ENCODE measurements at places on chromosomes 13 and 19.

DNA sequence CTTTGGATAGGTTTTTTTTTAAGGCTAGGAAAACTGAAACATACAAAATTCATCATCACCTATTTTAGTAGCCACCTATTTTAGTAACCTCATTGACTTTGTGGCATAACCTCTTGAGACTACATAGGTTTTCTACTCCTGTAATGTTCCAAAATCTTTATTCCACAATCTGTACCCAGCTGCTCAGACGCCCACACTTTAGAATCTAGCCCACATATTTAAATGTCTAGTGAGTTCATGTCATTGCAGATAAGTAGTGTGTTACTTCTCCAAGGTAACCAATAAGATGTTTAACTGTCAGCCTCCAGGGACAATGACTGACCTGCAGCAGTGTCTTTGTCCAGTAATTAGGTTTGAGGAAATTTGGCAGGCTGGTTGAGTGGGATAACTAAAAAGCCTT is 330.2 kb downstream of the MZT1 start:
- no peak for DNase-seq

DNA sequence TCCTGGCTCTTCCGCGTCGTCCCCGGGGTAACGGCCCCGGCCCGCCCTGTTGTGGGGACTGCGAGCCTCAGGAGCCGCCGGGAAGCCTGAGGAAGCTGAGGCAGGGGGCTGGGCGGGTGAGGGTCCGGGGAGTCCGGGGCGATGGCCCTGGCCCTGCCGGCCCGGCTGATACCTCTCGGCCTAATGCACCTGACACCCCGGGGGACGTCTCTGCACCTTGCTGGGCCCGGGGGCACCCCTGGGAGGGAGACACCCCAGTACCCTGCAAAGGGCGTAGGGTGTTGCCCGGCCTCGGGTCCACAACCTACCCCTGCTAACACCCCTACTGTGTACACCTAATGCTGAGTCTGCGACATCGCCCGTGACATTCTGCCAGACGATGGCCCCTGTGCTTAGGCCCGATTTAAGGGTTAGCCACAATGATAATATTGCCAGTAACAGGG is 410 bp downstream of the PIN1 start:
- no peak for DNase-seq

DNA sequence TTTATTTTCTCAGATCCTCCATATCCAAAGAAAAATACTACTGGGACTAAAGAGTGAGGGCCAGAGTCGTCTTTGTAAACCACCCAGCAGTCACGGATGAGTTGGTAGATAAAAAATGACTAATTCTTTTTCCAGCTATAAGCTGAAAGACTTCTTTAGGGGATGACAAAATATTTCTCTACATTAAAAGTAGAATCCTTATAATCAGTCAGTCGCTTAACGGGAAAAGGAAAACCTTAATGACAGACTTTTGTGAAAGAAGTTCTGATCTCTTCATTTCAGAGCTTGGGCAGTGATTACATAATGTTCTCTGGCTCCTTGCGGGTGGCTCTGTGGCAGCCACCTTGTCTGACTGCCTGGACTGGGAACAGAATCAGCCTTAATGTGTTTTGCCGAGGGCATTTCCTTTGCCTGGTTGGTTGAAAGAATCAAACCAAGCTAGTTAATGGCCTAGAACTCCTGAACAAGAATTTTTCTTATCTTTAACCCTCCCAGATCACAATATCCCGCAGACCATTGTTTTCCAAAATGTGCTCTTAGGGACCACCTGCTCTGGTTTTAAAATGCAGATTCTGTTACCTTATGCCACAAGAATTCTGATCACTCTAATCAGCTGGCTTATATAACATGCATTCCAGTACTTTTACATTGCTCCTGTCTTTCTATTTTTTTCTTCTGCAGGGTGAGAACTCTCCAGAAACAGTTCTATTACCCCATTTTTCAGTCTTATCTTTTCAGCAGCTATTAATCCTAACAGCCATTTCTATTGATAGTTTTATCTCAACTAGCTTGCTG is 2.5 kb downstream of the ITM2B start:
- no peak for DNase-seq

DNA sequence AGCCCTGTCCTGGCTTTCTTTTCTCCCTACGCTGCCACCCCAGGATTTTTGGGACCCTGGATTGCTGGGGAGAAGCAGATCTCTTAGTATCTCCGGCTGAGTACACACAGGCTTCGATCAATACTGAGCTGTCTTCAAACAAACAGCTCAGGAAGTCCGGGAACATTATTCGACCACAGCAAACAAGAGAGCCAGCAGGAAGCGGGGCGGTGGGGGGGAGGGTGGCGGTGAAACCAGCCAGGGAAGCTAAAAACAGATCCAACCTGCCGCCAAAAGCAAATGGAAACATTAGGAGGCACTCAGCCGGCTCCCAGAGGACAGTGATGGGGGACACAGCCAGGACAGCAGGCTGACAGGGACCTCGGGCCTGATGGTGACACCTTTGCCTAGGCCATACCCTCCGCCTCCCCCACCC is 12.2 kb upstream of the BCAM start:
- DNase-seq: no peak

GRCh38 chr19:47479701-47480503 is 4.1 kb downstream of the KPTN start:
- no peak for DNase-seq

GRCh38 chr19:5929179-5929578 is 15.1 kb downstream of the CAPS start:
- no peak for DNase-seq

DNA sequence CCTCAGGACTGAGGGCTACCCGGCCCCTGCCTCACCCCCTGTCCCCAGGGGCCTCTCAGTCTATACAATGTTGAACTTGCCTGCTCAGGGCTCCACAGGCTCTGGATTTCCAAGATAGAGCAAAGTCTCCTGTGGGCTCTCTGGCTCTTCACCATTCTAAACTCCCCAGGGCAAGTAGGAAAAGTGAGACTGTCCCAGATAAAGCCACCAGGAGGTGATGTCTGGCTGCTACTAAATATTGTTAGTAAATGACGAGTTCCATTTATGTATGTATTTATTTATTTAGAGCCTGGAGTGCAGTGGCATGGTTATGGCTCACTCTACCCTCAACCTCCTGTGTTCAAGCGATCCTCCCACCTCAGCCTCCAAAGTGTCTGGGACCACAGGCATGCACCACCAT is 73.6 kb upstream of the SIAH3 start:
- no peak for DNase-seq

GRCh38 chr13:105616333-105617075 is 919.0 kb downstream of the EFNB2 start:
- no peak for DNase-seq

- peak; percentile 40 for DNase-seq
Measured at GRCh38 chr13:113297370-113298042, 467 bp downstream of the LAMP1 start.

- no peak for DNase-seq
Measured at GRCh38 chr13:102589301-102589822, 7.4 kb upstream of the TPP2 start.

DNA sequence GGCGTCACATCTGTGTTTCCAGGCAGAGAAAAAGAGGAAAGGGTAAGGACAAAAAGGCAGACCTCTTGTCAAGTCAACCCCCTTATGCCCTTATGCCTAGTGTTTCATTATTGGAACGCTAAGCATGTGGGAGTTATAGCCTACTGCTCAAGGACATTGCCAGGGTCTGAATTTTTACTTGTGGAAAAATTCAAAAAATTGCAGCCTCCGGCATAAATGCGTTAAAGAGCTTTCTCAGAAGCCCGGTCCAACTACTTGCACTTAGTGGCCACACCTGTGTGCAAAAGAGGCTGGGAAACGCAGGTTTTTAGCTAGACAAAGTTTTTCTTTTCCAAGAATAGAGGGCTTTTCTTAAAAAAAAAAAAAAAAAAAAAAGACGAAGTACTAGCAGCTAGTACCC is 139.8 kb downstream of the DPF1 start:
- no peak for DNase-seq

DNA sequence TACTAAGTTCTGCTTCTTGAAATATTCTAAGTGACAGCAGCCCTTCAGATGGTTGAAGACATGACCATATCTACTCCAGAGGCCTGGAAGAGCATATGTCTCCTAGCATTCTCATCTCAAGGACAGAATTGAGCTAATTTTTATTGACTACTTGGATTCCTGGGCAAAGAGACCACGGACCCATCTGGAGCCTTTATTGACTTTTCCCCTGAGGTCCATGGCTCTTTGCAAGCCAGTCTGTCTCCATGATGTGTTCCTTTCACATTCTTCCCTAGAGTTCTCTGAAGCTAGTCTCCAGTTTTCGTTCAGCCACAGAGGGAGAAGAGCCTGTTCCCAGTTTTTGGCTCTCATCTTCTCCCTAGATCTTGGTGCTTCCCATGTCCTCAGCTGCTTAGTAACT is 202.7 kb downstream of the PCCA start:
- DNase-seq: no peak

DNA sequence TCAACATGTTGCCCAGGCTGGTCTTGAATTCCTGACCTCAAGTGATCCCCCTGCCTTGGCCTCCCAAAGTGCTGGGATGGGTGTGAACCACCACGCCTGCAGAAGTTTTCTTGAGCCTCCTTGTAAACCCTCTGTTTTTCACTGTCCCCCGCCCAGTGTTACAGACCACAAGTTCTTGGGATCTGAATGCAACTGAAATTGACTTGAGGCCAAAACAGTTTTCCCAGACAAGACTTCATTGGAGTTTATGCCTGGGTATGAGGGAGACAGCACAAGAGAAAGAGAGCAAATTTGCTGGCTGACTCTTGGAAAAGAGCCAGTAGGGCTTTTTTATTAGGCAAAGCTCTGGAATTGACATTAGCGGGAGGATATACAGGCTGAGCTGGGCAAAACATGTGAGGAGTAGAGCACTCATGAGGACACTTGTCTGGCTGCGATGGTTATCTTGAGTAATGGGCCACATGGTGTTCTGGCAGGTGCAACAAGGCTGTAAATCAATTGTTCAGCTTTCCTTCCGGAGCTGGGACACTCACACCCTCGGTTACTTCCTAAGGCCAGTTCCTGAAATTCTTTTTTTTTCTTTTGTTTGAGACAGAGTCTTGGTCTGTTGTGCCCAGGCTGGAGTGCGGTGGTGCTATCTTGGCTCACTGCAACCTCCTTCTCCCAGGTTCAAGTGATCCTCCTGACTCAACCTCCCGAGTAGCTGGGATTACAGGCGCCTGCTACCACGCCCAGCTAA is 12.7 kb upstream of the HNRNPL start:
- DNase-seq: no peak

- no peak for DNase-seq
Measured at GRCh38 chr19:45158503-45159209, 2.1 kb downstream of the NKPD1 start.

GRCh38 chr13:113231306-113232207 is 22.1 kb downstream of the CUL4A start:
- DNase-seq: no peak

GRCh38 chr13:29901710-29902631 is 51.6 kb upstream of the UBL3 start:
- no peak for DNase-seq

DNA sequence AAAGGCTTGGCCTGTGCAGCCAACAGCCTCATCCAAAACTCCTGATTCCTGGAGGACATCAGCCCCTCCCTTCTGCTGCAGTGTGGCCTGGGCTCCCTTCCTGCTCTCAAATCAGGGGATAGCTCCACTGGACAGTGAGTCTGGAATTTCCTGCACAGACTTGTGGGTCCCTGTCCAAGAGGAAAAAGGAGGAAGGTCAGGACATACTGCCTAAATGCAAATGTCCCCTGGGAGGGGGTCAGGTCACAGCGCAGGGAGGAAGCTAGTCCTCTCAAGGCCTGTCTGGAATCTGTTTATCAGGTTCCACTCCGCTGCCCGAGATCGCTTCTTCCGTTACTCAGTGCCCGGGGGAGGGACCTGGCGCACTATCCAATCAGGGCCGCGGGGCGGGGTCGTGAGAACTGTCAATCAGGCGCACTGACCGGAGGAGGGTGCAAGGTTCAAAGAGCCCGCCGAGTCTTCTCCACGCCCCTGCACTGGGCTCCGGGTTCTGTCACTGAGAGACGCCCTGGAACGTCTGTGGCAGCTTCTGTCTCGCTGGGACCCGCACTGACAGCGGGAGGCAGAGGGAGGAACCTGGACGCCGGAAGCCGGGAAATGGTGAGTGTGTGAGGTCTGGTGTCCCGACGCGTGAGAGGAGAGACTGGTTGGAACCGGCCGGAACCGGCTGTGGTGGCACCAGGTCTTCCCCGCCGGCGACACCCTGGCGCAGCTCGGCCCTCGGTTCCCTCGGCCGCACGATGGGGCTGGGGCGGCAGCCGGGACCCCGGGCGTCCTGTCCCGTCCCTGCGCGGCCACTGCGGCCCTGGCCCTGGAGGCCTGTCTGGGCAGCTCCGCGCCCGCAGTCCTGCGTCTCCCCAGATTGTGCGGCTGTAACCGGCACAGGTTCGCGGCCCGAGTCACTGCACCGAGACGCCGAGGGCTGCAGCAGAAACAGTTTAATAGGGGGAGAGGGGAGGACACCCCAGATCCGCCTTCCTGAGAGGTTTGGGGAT is at the start of gene ZNF441:
Gene ZNF441 (plus strand): TSS at position 404 of the 995 bp plus-strand sequence. CDS start 194 bp downstream, at position 598.
- DNase-seq: peak; percentile 94

DNA sequence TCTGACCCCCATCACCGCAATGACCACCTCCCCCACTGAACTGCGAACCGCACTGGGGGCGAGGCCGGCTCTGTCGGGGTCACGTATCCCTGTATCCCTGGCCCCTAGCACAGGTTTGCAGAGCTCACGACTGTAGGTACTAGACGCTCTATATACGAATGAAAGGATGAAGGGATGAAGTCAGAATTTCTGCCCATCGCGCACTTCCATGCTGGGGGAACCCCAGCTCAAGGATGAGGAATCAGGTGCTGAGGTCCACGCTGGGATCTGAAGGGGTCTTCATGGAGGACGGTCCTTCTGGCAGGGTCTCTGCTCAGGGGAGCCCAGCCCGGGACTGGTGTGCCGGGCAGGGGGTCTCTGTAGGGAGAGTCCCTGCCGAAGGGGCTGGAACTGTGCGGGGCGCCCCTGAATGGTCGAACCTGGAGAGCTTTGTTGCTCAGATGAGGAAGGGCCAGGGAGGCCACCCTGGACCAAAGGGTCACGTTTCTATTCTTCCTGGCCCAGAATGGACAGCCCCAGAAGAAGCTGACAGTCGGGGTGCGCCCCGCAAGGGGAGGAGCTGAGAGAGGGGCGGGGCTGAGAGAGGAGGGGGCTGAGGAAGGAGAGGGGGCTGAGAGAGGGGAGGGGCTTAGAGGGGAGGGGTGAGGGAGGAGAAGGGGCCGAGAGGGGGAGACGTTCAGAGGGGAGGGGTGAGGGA is 37.9 kb upstream of the SEMA6B start:
- DNase-seq: no peak

Measured in stimulated activated CD4-positive, alpha-beta T cell treated with anti-CD3 and anti-CD28 coated beads, Interleukin-1b, Interleukin-23, amount 100 ng/mL, for 48 hours (primary cell).